Right kidney (tissue), 9 donors: ENCODE measurements at places on chromosomes 3 and 15.
A peak's percentile ranks its signal among the peaks of the same experiment; 100 is the strongest.

DNA sequence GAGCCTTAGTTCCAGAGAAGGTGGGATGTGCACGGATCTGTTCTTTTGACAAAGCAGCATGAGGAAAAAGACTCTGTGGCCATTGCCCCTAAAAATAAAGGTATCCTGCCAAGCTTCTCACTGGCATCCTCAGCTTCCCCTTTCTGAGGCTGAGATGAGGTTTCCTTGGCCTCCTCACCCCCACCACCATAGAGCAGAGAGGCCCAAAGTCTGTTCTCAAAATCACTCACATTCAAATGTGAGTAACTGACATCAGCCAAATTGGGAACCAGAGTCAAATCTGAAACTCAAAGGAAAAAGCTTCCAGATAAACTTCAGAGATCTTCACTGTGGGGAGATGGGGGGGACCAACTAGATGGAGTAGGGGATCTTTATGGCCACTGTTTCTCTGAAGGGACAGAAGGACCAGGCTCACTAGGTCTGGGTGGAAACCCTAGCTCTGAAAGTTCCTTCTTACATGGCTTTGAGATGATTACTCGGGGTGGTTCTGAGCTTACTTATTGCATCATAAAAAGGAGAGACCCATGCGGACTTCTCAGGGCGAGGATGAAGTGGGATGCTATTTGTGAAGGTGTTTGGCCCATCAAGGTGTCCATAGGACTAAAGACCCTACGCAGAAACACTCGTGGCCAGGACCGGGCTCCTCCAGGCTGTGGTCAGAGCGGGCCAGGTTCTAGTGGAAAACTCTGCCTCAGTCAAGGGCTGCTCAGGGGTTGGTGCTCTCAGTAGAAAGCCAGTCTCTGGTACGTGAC lies 61.5 kb upstream of the MEF2A start:
- no peak for DNase-seq

DNA sequence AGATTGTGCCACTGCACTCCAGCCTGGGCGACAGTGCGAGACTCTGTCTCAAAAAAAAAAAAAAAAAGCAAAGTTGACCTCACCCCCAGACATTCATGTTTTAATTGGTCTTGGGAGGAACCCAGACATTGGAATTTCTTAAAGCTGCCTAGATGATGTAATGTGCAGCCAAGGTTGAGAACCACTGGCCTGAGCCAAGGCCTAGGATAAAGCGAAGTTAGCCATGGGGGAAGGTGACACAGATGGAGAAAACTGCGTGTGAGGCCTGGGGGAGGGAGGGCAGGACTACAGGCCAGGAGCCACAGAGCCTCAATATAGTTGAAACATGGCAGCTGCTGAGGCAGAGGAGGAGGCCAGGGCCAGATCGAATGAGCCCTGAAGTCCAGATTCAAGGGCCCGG lies 21.0 kb downstream of the GLB1 start:
- no peak for DNase-seq

DNA sequence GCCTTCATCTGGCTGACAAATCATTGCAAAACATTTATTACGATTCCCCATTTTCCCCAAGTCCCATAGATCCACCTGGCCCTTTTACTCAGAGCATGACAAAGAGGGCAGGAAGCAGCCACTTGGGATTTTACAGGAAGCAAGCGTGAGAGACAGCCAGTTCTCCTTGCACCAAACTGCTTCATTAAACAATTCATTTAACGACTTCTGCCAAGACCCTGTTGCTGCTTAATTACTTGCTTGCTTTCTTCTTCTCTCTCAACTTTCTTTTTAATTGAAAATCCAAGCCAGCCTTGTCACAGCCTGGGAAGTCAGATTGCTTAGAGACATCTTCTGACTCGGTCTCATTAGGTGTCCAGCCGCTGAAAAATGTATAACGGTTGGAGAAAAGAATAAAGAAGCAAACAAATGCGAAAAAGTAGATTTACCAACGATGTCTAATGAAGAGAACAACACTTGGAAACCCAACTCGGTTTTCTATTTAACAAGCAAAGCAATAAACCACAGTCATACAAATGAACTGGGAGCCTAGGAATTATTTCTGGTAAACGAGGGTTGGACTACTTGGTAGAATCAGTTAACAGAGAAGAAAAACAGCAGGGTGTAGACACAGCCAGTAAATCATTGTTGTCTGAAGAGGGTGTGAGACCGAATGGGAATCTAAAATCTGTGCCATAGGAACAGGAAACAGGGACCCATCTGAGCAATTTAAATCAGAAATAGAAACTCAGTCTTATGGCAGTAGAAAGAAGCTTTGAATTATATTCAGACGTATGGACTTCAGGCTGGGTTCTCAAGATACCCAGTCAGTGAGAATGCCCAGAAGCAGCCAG lies 298.3 kb downstream of the LRRC3B start:
- peak; percentile 2 for DNase-seq

DNA sequence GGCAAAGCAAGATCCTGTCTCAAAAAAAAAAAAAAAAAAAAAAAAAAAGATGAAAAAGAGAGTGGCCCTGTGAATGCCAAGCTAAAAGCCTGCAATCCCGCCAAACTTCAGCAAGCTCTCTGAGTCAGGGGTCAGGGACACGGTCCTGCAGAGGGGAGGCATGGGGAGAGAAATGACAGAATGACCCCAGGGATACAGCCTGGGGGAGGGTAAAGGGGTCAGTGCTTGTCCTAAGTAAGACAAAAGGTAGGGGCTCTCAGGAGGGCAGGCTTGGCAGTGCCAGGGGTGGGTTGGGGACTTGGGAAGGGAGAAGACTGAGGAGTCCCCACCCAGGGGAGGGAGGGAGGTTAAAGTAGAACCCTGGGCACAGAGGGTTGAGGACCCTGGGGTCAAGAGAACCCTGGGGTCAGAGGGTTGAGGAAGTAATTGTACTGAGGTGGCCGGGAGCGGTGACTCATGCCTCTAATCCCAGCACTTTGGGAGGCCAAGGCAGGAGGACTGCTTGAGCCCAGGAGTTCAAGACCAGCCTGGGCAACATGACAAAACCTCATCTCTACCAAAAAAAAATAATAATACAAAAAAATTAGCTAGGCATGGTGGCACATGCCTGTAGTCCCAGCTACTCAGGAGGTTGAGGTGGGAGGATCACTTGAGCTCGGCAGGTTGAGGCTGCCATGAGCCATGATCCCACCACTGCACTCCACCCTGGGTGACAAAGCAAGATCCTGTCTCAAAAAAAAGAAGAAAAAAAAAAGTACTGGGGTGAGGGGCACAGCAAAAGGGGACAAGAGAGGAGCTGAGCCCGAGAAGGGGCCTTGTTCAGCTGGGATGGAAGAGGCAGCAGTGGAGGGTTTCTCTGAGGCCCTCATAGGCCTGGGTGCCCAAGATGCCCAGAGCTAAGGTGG lies 5.2 kb upstream of the SEMA3B start:
- DNase-seq = no peak
